ENCODE measurements at places on chromosomes 1 and 21.

DNA sequence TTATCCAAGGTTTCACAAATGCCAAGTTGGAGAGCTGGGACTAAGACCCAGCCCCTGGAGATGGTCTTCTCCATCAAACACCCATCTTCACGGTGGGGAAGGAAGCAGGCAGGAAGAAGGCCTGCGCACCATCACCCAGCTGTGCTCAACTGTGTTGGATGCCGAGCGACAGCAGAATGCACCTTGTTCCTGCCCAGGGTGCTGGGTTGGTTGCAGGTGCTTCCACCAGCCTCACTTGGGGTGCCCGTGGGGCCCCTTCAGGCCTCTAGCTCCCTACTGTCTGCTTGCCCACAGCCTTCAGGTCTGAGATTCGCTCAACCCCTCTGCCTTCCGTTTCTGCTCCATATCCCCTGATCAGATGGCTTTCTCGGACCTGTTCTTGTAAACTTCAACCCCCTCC is 42.5 kb downstream of the OLFML2B start:
- DNase-seq = no peak

DNA sequence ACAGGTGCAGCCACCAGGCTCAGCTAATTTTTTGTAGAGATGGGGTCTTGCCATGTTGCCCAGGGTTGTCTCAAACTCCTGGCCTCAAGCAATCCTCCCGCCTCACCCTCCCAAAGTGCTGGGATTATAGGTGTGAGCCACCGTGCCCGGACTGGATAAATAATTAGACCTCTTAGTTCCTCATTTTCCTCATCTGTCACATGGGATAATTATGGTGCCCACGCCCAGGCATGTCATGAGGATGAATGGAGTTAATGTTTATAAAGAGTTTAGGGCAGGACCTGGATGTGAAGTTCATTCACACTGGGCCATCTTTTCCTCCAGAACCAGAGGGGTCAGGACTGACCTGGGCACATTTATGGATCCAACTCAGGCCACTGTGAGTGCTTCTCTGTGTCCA is 23.7 kb downstream of the PADI3 start:
- DNase-seq = no peak

GRCh38 chr1:34129630-34130029 is 35.4 kb downstream of the CSMD2 start:
- DNase-seq = no peak

- peak; percentile 21 for DNase-seq
These were observed 1.5 kb downstream of the KCNC4 start for GRCh38 chr1:110211496-110212168.

DNA sequence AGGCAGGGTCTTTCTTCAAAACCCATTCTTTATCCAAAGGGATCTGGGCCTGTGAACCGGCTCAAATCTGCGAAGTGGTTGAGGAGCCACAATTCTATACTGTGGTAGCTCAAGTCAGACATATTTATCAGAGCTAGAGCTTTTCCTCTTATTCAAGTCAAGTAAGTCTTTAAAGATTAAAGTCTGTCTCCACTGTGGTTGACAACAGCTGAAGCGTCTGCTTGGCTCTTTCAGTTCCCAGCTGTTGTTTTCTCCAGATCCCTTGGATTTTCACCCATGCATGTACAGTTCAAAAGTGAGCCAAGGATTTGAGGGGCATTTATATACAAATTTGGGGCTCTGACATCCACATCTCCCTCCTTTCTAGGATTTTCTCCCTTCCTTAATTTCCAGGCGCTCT is 66.9 kb downstream of the C1orf185 start:
- DNase-seq = no peak

DNA sequence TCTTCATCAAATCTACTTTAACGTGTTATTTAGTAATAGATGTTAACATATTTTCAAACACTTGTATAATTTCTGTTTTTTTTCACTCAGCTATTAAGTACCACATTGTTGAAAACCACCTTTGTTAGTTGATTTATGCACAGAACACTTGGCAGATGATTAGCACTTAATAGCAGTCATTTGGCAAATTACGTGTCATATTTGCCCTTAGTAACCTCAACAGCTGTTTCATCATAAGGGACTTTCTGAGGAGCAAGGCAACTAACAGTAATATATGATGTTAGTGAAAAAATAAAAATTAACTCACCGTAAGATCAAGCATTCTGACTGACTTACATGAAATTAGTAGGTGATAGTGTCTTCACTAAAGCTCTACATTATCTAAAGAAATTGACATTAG is 186.4 kb downstream of the HMCN1 start:
- no peak for DNase-seq

- no peak for DNase-seq
These were observed 313.9 kb downstream of the BARHL2 start for GRCh38 chr1:90402893-90403849.

All from stimulated activated naive CD4-positive, alpha-beta T cell (primary cell).